Heart right ventricle (tissue), 16 donors: ENCODE measurements at places on chromosomes 4 and X.

GRCh38 chr4:1298461-1298860 is 8.8 kb downstream of the MAEA start:
- no peak for DNase-seq

DNA sequence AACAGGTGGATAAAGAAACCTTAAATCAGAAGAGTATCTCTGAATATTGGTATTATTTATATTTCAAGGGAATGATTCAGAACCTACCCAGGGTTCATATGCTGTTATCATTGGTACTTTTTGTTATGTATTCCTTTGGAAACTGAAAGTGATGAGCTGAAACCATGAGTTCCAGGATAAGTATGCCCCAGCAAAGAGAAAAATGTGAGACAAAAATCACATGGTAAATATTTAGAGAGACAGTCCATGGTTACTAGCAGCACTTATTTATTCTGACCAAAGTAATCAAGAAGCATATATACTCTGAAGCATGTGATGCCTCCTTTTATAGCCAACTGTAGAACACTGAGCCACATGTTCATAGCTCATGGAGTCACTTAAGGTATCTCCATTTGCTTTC is 277.7 kb downstream of the ARAP2 start:
- no peak for DNase-seq

DNA sequence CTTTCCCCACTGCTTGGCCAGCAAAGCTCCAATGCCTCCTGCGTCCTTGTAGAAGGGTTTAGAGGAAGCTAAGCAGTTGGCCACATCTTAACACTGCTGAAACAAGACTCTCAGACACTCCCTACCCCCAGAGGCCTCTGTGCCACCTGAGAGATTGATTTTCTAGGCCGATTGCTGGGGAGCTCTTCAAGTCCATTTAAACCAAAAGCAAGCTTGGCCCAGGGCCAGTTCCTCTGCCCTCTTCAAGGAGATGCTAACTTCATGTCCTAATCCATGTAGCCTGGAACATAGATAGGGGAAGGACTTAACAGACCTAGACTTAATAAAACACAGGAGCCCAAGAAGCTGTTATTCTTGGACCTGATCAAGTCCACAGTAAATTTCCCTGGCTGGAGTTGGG is 27.2 kb upstream of the FMR1NB start:
- no peak for DNase-seq

DNA sequence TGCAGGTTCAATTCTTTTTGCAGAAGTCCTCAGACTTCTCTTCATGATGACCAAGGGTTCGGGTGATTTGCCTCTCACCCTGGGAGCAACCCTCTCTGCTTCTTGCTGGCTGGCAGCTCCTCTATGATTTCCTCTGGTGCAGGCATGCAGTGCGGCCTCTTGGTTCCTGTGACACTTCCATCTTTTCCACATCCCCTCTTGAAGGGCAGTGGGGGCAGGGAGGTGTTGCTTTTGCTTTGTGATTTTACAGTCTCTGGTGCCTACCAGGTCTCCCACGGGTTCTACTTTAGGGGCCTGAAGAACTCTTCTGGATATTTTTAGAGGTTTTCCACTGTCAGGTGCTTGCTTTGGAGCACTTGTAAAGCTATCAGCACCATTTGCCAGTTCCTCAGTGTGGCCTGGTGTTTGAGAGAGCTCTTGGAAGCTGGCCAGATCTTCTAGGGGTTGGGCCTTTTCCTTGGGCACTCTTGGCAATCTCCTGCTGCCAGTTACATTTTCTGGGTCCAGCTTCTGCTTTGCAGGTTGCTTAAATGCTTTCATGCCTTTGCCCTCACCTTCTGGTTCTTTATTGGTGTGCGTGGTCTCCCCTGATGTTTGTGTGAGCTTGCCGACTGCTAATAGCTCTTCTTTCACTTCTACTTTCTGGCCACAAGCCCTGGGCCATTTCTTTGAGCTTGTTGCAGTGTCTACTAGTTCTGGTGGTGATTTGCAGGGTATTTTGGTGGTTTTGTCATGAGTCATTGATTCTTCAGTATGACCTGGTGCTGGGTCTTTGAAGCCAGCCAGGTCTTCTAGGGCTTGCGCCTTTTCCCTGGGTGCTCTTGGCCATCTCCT is 11.5 kb upstream of the CHST7 start:
- DNase-seq, result no peak

GRCh38 chr4:163707873-163708272 is 213.4 kb downstream of the TMA16 start:
- no peak for DNase-seq

- no peak for DNase-seq
These were observed 974.7 kb downstream of the TRAM1L1 start for GRCh38 chr4:116110713-116111112.
